Pancreas (tissue), 10 donors: ENCODE measurements at places on chromosomes 1 and 21.

GRCh38 chr1:234643111-234643849 lies 33.3 kb upstream of the IRF2BP2 start:
- DNase-seq, result peak; percentile 63

DNA sequence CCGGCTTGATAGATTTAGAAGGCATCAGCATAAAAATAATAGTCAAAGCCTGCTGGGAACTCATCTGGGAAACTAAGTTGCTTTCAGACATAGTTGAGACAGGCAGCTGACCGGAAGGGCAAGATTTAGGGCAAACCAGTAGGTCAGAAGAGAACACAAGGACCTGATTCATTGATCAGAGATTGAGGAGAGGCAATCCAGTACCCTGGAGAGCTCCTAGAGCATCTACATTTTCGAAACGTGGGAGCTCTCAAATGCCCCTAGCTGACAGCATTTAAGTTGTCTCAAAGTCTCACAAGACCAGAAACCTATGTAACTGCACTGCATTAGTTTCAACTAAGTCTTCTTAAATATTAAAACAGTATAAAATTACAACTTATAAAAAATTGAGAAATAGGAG lies 22.9 kb upstream of the MTF2 start:
- DNase-seq, result no peak

GRCh38 chr1:54365398-54365797 lies 40.8 kb downstream of the SSBP3 start:
- DNase-seq, result no peak

DNA sequence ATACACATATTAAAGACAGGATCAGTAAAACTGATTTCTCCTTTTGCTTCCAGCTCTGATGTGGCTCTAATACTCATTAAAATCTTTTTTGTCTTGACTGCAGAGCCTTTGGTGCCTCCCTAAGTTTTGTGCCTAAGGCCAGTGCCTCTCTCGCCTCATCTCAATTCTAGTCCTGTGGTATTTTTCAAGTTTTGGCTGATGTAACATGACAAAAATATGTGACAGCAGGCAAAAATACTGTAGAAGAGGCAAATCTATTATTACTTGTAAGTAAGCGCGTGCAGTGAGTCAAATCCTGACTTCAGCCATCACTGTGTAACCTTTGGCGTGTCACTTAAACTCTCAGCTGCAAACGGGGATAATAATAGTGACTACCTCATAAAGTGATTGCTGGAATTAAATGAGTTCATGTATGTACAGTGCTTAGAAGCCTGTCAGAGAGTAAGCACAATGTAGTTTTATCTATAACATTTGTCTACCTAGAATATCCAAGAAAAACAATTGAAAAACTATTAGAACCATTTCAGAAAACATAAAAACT lies 74.0 kb downstream of the MAB21L3 start:
- DNase-seq, result no peak

DNA sequence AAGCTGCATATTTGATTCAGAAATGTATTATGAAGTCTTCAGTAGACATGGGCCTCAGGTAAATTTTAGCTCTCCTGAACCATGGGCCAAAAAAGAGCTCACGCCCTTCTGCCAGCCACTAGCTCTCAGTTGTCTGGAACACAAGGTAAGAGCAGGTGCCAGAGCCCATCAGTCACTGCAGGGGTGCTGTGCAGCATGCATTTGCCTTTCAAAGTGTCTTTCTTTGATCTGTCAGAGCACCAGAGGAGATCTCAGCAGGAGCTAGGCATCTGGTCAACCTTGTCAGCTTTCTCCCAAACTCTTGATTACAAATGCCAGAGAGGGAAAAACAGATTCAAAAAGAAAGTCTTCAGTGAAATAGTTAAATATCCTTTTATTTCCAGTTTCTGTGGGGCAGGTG lies 332.3 kb downstream of the COL11A1 start:
- no peak for DNase-seq

- no peak for DNase-seq
Measured at GRCh38 chr1:168653567-168653966, 75.4 kb downstream of the DPT start.

DNA sequence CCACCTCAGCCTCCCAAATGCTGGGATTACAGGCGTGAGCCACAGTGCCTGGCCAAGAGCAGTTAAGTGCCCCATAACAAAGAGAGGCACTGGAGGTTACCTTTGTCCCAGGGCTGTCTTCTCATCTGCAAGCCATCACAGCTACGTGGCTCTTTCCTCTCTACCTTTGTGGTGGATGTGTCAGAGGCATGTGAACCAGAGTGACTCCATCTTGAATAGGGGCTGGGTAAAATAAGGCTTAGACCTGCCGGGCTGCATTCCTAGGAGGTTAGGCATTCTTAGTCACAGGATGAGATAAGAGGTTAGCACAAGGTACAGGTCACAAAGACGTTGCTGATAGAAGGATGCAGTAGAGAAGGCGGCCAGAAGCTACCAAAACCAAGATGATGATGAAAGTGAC lies 59.4 kb upstream of the POU2F1 start:
- no peak for DNase-seq

GRCh38 chr1:218742467-218743262 lies 397.5 kb downstream of the TGFB2 start:
- no peak for DNase-seq
